ENCODE measurements at places on chromosomes 2 and 18.

DNA sequence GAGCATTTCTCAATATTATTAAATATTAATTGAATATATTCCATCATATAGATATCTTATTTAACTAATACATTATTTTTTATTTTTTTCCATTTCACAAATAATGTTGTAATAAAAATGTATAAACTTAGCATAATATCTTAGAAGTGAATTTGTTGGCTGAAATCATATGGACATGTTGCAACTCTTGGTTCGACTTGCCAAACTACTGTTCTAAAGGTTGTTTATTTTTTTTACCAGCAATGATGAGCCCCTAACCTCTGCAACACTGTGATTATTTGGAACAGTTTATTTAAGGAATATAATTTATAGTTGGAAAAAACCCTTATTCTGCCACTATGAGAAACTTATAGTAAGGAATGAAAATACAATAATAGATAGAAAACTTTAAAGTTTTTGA, 8.8 kb upstream of the NAB1 start:
- no peak for DNase-seq

DNA sequence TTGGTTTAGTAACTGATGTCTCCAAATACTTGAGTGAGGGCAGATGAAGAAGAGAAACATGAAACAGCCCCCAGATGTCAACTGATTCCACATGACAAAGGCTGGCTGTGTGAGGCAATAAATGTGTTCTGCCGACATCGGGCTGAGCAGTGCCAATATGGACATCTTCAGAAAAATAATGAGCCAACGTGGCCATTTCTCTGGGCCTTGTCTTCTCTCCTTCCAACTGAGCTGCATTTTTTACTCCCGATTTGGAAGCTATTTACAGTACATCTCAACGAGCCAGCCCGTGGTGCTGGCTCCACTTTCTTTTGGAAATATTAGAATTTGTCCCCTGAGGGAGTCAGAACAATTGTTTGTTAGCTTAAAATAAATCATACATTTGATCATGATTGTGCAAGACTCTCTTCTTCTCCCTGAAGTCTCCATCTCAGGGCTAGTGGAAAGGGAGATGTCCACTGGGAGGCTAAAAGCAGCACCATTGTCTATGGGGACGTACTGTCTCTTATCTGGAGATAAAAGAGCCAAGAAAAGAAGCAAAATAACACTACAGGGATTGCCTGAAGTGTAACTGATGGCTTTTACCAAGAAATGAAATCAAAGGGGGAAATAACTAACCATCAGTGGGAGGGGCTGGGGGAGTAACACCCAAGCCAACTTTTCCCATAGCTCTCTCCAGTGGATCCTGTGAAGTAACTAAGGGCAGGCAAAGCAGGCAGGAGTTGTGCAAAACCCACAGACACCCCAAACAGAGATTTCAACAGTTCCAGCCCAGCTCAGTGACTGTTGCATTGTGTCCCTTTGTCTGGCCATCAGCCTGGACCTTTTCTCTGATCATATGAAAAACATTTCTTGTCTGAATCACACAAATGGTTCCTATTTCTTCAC, 114.8 kb downstream of the RDH14 start:
- no peak for DNase-seq

DNA sequence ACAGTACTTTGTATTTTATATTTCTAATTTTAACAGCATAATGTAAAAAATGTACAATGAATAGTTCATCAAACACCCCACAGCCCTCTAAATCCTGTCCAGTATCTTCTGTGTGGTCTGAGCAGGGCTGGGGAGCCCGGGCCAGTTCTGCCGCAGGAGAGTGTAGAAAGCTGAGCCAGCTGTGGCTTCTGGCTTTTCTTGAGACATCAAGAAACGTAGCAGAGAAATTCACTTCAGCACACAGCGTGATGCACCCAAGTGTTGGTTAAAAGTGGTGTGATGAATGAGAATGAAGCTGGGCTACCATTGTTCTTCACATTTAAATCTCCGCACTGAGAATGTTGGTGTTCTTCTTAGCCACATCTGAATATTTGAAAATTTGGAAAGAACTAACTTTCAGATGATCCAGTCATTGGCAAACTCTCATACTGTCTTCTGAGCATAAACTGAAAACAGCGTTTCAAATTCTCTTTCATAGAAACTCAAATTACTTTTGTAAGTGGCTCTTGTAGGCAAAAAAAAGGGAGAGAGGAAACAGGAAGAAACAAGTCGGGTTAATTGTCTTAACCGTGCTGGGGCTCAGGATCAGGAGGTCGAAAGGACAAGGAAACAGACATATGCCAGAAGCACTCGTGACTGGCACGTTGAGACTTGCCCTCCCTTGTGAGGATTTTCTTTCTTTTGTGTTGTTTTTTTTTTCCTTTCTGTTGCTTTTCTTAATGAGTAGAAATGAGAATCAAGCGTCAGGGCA, 23.4 kb upstream of the TMEM87B start:
- DNase-seq = no peak

DNA sequence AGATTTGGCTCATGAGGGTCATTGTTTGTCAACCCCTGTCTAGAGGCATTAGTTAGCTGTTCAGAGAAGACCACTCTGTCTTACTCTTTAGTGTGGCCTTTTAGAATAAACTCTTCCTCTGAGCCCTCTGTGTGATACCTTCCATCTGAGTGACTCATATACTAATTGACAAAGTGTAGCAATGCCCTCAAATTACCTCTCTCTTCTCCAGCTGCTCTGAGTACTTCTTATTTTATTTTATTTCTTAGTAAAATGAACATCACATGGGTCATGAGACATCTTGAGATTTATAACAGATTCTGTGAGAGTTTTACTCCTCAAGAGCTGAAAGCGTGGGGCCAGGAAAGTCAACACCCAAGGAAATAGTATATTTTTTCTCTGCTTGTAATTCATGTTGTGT, 67.4 kb downstream of the KCTD18 start:
- no peak for DNase-seq

- no peak for DNase-seq
These were observed 54.3 kb downstream of the TTC21B start for GRCh38 chr2:165899311-165899710.

DNA sequence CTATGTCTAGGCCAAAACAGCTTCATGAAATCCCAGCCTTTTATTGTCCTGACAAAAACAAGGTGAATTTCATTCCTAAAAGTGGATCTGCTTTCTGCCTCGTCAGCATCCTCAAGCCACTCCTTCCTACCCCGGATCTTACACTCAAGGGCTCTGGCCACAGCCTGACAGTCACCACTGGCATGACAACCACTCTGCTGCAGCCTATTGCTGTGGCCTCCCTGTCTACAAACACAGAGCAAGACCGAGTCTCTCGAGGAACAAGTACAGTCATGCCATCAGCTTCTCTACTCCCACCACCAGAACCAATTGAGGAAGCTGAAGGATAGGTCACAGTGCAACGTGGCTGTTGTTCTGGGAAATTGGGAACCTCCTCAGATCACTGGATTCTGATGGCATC, 106.1 kb downstream of the ICA1L start:
- DNase-seq = no peak

DNA sequence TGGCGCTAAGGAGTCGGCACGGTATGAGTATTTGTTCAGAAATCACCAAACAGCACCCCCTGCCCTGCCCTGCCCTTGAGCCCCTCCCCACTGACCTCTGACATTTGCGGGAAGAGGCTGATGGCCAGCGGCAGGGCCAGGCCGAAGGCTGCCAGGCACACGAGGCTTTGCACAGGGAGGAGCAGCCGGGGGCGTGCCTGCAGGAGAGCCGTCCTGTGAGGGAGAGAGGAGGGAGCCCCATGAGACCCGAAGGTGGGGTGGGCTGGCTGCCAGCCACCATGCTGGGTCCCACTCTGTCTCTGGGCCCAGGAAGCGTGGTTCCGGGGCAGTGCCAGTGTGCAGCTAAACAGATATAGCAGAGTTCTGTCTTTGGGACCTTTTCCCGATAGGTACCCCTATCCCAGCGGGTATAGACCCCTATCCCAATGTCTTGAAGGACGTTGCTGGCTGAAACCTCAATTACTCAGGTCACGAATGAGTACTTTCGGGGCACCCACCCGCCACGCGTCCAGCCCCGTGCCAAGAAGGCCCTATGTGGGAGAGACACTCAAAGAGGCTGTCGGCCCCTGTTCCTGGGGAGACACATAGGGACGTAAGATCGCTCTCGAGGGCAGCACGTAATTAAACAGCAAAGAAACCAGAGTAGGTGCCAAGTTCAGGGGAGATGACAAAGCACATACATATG, 43.9 kb downstream of the EMX1 start:
- DNase-seq = no peak

DNA sequence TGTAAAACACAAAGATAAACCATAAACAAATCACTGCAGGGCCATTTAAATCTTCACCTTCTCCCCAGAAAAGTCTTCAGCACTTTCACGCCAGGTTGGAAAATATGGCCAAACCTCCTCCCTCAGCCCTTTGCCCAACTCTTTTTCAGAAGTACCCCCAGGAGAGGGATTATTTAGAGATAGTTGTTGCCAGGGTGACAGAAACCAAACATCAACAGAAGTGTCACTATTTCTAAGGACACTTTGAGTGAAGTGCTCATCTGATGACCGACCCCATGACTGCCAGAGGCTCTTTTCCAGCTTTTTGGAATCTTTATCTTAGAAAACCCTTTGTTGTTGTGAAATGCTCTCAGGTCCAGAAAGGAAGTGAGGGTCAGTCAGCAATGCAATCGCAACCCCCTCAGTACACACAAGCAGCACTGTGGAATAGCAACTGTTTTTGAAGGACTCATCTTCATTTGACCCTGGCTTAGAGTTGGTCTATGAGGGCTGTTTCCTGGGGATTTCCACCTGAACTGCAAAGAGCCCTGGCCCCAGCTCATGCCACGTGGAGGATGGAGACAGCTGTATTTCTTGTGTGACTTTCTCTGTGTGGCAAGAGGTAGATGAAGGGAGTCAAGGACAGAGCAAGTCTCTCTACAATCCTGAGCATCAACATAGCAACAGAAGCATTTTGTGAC, 114.0 kb upstream of the STON1 start:
- peak; percentile 37 for DNase-seq

GRCh38 chr18:55522011-55522410, 66.0 kb downstream of the TCF4 start:
- peak; percentile 31 for DNase-seq

DNA sequence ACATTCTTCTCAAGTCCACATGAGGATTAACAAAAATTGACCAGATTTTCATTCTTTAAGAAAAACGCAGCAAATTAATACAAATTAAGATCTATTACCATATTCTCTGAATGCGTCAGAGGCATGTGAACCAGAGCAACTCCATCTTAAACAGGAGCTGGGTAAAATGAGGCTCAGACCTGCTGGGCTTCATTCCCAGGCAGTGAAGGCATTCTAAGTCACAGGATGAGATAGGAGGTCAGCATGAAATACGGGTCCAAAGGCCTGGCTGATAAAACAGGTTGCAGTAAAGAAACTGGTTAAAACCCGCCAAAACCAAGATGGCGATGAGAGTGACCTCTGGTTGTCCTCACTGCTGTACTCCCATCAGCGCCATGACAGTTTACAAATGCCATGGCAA, 217.6 kb downstream of the RDH14 start:
- no peak for DNase-seq

GRCh38 chr18:1604751-1605150, 700.1 kb downstream of the ADCYAP1 start:
- DNase-seq = no peak

DNA sequence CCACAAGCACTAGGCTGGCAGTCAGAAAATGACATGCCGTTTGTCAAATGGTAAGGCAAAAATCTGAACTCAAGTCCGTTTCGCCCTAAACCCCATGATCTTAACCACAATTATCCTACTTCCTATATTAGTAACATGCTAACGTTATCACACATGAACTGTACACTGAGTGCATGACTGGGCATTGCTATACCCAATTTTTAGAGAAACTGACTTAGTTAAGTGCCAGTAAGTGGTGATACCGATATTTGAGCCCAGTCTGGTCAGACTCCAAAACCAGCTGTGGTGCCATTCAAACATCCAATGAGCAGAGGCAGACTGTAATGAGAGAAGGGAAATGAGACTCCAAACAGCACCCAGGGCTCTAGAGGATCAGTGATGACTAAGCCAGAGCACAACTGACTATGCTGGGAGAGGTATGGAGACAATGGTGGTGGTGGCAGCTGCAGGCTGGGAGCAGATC, 311.7 kb upstream of the PKDCC start:
- DNase-seq = no peak

DNA sequence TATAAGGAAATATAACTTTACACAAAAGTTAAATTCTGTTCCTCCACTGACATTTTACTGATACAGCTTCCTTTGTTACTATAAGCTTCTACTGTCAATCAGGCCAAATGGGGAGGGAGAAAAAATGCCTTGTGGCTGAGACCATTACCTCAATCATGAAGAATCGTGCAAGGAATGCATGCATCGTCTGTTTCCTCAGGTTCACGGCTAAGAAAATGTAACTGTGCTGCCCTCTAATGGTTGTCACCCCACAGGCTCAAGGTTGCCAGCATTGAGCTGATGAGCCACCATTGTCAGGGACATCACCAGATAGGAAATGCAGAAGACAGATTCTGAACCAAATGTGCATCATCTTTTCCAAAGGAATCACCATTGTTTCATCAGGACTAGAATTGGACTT, 426.9 kb downstream of the CDH2 start:
- DNase-seq = no peak

DNA sequence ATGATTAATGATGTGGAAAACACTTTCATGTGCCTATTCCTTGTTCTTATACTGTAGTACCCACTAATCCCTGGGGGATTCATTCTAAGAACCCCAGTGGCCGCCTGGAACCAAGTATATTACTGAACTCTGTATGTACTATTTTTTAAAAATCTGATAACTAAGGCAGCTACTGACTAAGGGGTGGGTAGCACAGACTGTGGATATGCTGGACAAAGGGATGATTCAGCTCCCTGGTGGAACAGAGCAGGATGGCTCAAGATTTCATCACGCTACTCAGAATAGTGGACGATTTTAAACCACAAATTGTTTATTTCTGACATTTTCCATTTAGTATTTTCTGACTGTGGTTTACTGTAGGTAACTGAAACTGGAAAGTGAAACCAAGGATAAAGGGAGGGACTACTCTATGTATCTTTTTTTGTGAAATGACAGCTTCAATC, 41.8 kb upstream of the CDC42EP3 start:
- DNase-seq = peak; percentile 26

DNA sequence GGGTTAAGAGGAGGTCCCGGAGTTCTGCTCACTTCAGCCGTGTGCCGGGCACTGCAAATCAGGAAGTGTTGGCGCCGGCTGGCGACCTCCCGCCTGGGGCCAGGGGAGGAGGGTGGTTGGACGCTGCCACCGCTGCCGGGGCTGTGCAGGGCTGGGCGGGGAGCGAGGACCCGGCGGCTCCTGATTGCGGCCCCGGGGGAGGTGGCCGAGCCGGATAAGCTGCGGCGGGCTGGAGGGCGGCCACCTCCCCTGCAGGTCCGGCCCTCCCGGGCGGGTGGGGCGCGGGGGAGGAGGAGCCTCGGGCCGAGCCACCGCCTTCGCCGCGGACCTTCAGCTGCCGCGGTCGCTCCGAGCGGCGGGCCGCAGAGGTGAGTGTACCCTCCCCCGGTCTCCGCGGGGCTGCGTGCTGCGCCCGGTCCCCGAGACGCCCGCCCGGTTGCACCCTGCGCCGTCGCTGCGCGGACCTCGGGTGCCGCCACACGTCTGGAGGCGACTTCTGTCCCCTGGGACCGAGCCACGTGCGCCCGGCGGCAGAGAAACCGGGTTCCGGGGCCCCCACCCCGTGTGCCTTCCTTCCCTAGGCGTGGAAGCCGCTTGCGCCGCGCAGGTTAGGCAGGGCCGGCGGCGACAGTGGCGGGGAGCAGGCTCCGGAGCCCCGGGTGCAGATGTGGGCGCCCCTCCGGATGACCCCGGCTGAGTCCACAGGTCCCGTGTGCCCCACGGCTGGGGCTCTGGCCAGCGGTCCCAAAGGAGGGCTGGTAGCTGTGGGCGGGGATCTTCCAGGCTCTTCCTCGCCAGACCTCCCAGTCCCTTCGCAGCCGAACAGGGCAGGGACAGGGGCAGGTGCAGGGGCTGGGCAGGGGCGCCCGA, at the start of gene STEAP3:
TSS of gene STEAP3 (plus strand) at position 314 of the 870 bp plus-strand sequence. CDS start 7,179 bp downstream, outside the sequence.
- DNase-seq = peak; percentile 23
